K562 (cell line): ENCODE measurements at places on chromosomes 5 and 9. TPM values are rescaled to one million over a fixed set of nuclear protein-coding genes. Genes with fewer than 3 reads are reported as not detected.

DNA sequence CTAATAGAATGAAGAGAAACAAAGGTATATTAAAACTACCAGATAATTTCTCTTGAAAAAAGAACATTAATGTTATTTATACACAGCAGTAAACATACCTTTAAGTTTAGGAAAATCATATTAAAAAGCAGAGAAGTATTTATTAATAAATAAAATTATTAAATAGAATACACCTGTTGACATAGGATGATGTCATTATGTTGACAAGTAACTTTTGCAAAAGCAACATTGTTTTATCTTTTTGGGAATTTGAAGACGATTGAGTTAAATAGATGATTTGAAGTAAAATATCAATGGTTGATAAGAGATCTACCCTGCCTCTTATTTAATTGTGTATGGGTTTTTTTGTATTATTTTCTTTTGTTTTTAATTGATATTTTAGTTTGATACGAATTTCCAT lies 711.1 kb upstream of the NUDT12 start:
- DNase-seq, result no peak

DNA sequence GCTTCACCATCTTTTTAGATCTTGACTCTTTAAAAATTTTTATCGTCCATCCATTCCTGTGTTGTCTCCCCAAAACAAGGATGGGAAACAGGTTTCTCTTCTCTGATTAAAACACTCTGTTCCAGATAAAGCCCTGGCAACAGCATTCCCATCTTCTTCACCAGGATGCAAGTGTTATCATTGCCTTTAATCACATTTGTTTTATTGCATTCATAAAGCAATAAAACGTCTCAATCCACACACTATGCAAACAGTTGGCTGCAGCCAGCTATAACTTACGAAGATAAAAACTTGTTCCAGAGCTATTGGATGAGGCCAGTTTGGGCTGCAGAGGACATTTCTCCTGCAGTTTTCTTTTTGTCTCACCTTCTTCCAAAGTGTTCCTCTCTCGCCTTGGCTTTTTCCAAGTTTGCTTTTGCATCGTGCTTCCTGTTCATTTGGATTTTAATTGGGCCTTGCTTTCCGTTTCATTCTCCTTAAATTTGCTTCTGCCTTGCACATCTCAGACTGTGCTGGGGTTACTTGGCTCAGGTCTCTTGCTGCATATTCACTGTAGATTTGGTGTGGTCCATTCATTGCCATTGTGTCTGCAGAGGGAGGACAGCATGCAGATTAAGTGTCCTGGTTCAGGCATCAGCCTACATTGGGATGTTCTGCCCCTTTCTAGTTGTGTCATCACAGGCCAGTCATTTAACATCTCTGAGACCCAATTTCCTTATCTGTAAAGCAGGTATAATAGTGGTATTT lies 136.5 kb upstream of the LIFR start:
- no peak for DNase-seq

GRCh38 chr9:8287501-8287900 lies 487.9 kb upstream of the DMAC1 start:
- DNase-seq, result no peak

DNA sequence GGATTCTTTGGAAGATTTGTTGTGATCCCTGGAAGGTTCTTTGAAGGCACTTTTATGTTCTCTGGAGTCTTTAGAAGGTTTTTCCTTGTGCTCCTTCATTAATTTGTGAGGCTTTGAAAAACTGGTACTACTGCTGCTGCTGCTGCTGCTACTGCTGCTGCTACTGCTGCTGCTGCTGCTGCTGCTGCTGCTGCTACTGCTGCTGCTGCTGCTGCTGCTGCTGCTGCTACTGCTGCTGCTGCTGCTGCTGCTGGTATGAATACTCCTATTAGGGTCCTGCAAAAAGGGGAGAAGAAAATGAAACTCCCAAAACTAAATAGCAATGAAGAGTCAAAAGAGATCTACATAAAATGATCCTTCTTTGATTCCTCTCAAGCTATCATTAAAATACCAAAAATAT lies 208.1 kb downstream of the MLLT3 start:
- no peak for DNase-seq

GRCh38 chr5:132476876-132477781 lies 13.4 kb downstream of the IRF1 start:
- DNase-seq, result no peak

DNA sequence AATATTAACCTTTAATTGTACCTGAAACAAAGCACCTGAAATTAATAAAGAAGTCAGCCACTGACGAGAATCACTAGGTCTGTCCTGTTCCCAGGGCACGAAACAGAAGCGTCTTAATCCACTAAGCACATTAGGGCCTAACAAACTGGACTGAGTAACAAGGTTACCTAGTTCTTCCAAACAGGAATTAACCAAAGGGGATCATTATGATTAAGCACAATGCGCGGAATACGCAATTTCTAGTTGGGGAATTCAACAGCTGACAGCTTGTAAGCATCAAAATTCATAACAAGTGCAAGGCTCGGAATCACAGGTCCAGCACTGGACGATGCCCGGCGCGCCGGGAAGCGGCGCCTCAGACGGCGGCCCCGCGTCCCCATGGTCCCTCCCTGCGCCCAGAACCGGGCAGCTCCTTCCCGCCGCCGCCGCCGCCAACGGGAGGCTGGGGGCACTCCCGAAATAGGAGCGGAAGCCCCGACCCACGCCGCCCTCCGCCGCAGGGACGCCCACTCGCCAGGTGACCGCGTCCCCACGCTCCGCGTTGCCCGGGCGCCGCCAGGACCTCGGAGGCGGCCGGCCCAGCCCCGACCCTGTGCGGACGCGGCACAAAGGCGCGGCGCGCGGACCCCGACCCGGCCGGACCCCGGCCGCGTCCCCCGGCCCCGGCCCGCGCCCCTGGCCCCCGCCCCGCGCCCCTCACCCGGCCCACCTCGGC lies 898 bp downstream of the CAMSAP1 start:
- no peak for DNase-seq

DNA sequence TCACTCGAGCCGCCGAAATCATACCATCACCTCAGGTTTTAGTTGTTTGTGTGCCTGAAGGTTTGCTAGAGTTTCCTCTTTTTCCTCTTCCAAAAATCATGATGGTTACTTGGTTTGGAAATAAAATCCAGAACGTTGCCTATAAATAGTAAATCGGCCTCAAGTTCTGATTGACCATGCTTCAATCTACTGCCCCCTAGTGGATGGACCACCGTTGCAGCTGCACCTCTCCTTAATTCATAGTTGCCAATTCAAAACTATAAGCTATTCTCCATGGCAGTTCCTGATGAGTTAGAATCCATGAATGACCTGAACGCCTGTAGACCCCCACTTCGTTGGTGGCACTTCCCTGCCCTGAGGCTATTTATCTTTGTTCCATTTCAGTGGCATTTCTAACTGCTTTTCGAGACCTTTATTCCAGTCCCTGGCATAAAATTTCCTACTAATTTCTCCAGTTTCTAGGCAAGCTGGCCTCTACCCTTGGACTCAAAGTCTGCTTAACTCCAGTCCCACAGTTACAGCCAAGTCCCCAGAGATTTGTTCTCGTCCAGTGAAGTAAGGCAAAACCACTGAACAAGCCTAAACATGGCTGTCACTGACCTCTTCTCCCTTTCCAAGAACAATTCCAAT lies 422.6 kb downstream of the EFNA5 start:
- peak; percentile 43 for DNase-seq

- no peak for DNase-seq
Observed at GRCh38 chr5:120252839-120253238, 211.3 kb upstream of the PRR16 start.

DNA sequence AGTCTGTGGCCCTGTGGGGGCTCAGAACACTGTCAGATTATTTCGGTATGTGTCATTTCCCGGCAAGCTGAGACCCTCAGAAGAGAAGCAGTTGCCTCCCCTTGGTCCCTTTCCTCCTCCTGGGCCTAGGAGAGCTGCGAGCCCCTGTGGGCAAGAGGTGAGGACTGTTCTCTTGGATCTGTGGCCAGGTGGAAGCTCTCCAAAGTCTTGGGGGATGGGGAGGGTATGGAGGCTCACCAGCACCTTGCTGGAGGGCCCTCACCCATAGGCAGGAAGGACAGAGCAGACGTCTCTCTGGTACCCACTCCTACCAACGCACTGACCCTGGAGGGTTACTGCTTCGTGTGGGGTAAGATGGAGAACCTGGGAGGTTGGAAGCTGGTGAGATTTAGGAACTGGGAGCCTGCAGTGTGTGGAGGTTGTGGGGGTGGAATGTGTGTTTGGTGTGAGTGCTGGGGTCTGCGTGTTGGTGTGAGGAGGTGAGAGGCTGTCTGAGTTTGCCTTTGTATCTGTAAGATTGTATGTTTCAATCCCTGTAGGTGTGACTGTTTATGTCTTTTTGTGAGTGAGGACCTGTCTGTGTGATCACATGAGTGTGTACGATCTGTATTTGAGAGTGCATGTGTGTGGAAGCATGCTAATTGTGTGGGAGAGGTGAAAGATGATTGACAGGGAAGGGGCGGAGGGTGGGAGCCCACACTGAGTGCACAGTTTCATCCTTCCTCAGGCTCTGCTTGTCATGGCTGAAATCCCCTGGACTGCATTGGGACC lies 52.4 kb upstream of the PSD2 start:
- DNase-seq, result no peak

GRCh38 chr5:154313360-154314017 lies 123.0 kb downstream of the GALNT10 start:
- DNase-seq, result no peak

TYRP1 gene
- total RNA-seq, result not detected in 2 replicates

ANKRD33B gene
- 1.3 and 1.7 TPM in 2 replicates for total RNA-seq

ORM2 gene
- 0.98 and 1.5 TPM in 2 replicates for total RNA-seq

PCDHGB7 gene
- 0.04 and 0.09 TPM in 2 replicates for total RNA-seq

N4BP3 gene
- total RNA-seq, result 6.6 and 7.0 TPM in 2 replicates

NELFB gene
- 81.2 and 84.0 TPM in 2 replicates for total RNA-seq

ARHGEF37 gene
- 0.27 and 0.51 TPM in 2 replicates for total RNA-seq

FSTL4 gene
- total RNA-seq, result not detected in 2 replicates

ADAMTSL2 gene
- total RNA-seq, result 0.04 TPM in 1 of 2 replicates, not detected in the other

SH2D3C gene
- total RNA-seq, result 0.83 and 0.89 TPM in 2 replicates
